ENCODE measurements at places on chromosomes 11 and 22. TPM values are rescaled to one million over a fixed set of nuclear protein-coding genes. Genes with fewer than 3 reads are reported as not detected.

Gene C11orf65
- 0.19 TPM for total RNA-seq

Gene HBB
- total RNA-seq, result 0.24 TPM

Gene SCGB1D1
- total RNA-seq, result not detected

Gene VPS26B
- total RNA-seq, result 19.0 TPM

Gene C22orf42
- total RNA-seq, result not detected

Gene LRRC56
- 1.0 TPM for total RNA-seq

Gene KCNJ1
- total RNA-seq, result not detected

Gene CSF2RB
- not detected for total RNA-seq

Gene OR8D4
- total RNA-seq, result not detected

Gene OR4C12
- not detected for total RNA-seq

Gene KCNK4
- total RNA-seq, result not detected

Gene TMEM86A
- total RNA-seq, result 0.27 TPM

Gene SHISA8
- 0.18 TPM for total RNA-seq

Gene FDXACB1
- 1.4 TPM for total RNA-seq

Gene ARHGAP8
- 1.9 TPM for total RNA-seq
